Heart left ventricle (tissue), 16 donors: ENCODE measurements at places on chromosomes 12 and 14.

DNA sequence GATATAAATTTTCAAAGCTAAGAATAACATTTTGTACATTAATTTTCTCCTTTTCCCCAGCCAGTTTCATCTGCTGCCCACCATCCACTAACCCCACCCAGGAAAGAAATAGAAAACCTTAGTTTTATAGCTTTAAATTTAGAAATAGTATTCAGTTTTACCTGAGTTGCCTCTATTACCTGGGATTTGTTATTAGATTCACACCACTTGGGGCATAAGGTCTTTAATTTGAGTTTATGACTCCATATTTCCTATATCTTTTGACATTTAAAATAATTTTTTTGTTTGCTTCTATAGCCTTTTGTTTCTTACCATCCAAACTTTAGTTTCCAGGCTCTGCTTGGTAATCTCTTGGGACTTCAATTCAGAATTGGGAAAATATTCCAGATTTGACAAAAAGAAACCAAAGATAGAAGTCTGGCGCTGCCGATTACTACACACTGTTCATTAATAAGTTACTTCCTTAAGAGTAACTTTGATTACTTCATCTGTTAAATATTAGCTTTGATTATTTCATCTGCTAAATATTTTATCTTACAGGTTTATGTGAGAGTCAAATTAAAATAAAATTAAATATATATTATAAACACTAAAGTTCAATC is 485.5 kb upstream of the FOXG1 start:
- H3K36me3 ChIP-seq = no peaks in the 10 kb centered on the region
- no peak overlapping the region for H3K27ac ChIP-seq
- no peak overlapping the region for H3K4me3 ChIP-seq
- no peaks in the 10 kb centered on the region for H3K4me1 ChIP-seq
- no peaks in the 10 kb centered on the region for H3K27me3 ChIP-seq

DNA sequence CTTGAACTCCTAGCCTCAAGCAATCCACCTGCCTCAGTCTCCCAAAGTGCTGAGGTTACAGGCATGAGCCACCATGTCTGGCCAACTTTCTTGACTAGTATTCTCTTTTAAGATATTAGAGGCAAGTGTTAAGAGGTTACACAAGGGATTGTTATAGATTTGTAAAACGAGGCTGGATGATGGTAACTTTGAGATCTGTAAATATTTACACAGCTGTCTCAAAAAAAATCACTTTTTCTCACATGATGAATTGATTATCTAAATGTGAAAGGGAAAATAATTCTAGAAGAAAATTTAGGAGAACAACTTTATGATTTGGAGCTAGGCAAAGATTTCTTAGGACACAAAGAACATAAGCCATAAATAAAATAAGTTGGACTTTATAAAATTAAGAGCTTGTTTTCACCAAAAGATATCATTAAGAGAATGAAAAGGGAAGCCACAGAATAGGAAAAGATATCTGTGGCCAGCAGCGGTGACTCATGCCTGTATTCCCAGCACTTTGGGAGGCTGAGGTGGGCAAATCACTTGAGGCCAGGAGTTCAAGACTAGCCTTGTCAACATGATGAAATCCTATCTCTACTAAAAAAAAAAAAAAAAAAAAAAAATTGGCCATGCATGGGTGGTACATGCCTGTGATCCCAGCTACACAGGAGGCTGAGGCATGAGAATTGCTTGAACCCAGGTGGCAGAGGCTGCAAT is 77.4 kb downstream of the BBS10 start:
- no peaks in the 10 kb centered on the region for H3K36me3 ChIP-seq
- H3K27ac ChIP-seq = no peak overlapping the region
- H3K4me1 ChIP-seq = no peaks in the 10 kb centered on the region
- peaks cover 3% of the 10 kb centered on the region for H3K27me3 ChIP-seq
- DNase-seq = no peak
- no peak overlapping the region for H3K4me3 ChIP-seq

- DNase-seq = no peak
- H3K27ac ChIP-seq = no peak overlapping the region
- H3K36me3 ChIP-seq = no peaks in the 10 kb centered on the region
- H3K4me3 ChIP-seq = no peak overlapping the region
- H3K27me3 ChIP-seq = no peaks in the 10 kb centered on the region
- no peaks in the 10 kb centered on the region for H3K4me1 ChIP-seq
Observed at GRCh38 chr12:99200711-99201384, 446.7 kb upstream of the GARIN6 start.

- H3K27ac ChIP-seq = peak overlapping the region; percentile 98
- H3K36me3 ChIP-seq = no peaks in the 10 kb centered on the region
- no peaks in the 10 kb centered on the region for H3K27me3 ChIP-seq
- no peak for DNase-seq
- peaks cover 36% of the 10 kb centered on the region for H3K4me1 ChIP-seq
Observed at GRCh38 chr12:6688543-6688998, 604 bp downstream of the ZNF384 start.

- H3K4me3 ChIP-seq = no peak overlapping the region
- H3K27ac ChIP-seq = no peak overlapping the region
- DNase-seq = no peak
- no peaks in the 10 kb centered on the region for H3K27me3 ChIP-seq
- H3K4me1 ChIP-seq = no peaks in the 10 kb centered on the region
Observed at GRCh38 chr12:10182354-10183049, 3.7 kb downstream of the TMEM52B start.

- H3K27me3 ChIP-seq = peaks cover 38% of the 10 kb centered on the region
- no peak overlapping the region for H3K27ac ChIP-seq
- DNase-seq = peak; percentile 57
- peaks cover 36% of the 10 kb centered on the region for H3K4me1 ChIP-seq
Observed at GRCh38 chr12:48000878-48001504, 3.3 kb downstream of the COL2A1 start.

DNA sequence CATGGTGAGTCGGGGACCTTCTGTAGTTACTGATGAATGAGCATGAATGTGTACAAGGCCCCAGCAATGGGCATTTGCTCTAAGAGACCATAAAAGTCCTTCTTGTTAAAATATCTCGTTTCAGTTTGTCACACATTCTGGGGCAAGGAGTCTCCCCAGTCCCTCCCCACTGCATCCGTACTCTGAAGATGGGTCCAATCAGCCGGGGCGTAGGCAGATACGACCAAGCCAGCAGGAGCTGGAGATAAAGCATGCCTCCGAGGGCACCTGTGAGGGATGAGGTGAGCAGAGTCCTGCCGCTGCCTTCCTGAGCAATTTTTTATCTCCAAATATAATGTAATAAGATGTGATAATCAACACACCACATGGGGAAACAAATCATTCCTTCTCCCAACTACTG is 528.5 kb downstream of the BCL11B start:
- H3K4me1 ChIP-seq = no peaks in the 10 kb centered on the region
- H3K27me3 ChIP-seq = no peaks in the 10 kb centered on the region
- no peak overlapping the region for H3K4me3 ChIP-seq
- no peak overlapping the region for H3K27ac ChIP-seq
- DNase-seq = no peak

DNA sequence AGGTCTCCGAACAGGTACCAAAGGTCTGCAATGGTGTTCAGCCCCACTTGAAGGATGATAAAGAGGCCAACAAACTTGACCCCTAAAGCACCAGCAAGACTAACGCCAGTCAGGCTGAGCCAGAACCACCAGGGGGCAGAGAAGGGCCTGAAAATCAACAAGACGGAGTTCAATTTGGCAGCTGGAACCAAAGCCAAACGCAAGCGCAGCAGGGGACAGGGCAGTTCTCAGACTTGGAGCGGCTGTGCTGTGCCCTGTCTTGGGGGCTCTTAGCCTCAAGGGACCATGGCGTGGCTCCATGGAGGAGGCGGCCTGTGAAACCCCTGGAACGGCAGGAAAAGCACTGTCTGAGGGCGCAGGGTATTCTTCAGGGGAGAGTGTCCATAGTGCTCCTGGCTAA is 19.6 kb downstream of the POMT2 start:
- no peak overlapping the region for H3K4me3 ChIP-seq
- H3K27me3 ChIP-seq = no peaks in the 10 kb centered on the region
- H3K36me3 ChIP-seq = peaks cover 77% of the 10 kb centered on the region
- peak; percentile 58 for DNase-seq

DNA sequence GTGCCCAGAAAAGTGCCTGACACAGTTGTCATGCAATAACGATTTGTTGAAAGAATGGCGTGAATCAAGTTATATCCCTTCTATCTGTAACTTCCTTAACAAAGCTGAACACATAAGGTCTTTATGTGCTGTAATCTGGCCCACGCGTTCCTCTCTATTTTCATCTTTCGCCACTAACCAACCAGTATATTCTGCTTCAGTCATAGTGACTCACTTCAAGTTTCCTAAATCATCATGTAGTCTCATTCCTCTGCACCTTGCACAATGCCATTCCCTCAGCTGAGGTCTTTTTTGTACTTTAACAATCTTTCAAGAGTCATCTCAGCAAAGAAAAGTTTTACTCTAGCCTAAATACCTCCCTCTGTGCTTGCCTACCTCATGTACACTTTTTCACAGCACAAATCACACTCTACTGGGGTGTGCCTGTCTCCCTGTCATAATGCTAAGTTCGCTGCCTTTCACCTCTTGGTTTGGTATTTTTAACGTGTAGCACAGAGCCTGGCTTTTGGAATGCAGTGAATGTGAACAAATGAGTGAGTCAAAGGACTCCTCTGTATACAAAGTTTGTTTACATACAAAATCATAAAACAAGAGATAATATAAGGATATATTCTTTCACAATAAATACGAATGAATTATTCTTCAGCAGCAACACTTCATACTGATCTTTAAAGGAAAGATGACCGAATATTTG is 2.9 kb upstream of the CMAS start:
- H3K27me3 ChIP-seq = no peaks in the 10 kb centered on the region
- no peaks in the 10 kb centered on the region for H3K36me3 ChIP-seq
- H3K27ac ChIP-seq = no peak overlapping the region

- no peaks in the 10 kb centered on the region for H3K4me1 ChIP-seq
- no peak for DNase-seq
- no peak overlapping the region for H3K4me3 ChIP-seq
- no peak overlapping the region for H3K27ac ChIP-seq
Observed at GRCh38 chr14:78997811-78998210, 827.6 kb downstream of the NRXN3 start.

- no peaks in the 10 kb centered on the region for H3K4me1 ChIP-seq
- no peak overlapping the region for H3K27ac ChIP-seq
- H3K4me3 ChIP-seq = no peak overlapping the region
- no peaks in the 10 kb centered on the region for H3K36me3 ChIP-seq
- DNase-seq = no peak
Observed at GRCh38 chr12:38880288-38880687, 25.1 kb downstream of the CPNE8 start.
